GM13976 (cell line): ENCODE measurements at places on chromosomes 4 and X.

DNA sequence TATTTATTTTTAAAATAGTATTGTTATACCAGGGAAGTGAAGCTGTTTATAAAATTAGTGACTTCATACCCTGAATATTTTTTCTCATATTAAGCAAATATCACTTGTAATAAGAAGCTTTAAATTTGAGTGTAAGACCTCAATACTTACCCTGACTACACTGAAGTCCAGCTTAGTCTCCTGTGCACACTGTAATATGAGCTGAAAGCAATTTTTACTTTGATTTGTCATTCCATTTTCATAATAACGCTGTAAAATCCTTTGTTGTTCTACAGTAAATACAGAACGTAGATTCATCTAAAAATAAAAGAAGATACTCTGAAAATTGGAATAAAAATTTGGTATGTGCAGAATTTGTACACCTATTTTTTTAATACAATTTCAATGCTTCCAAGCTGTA lies 27.2 kb downstream of the HDX start:
- DNase-seq, result no peak

DNA sequence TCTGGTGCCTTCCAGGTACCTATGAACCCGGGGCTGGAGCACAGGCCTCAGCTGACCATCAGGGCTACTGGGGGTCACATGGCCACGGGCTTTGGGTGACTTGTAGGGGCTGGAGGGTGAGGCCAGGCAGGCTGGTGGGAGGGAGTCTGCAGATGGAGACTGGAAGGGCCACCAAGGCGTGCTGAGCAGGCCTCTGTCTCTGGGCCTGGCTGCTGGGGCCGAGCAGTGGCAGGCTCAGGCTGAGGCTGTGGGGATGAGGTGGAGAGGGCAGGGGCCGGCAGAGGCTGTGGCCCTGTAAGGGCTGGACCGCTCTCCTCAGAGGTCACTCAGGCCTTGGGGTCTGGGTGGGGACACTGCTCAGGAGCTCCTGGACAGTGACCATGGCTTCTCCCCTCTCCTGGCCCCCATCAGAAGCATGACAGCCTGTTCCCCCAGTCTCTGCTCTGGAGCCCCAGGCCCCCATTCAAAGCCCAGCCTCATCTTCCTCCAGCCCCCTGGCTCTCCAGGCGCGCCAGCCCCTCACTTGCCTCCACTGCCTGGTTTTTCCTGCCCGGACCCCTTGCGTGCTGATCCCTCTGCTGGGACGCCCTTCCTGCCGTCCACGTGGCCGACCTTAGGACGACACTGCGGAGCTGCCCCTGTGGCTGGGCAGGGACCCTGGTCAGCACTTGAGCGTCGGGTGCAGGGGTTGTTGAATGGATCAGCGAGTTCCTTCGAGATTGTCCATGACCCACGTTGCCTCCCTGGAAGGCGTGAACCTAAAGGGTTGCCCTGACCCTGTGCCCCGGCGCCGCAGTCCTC lies 11.1 kb upstream of the NAT8L start:
- DNase-seq, result no peak

- no peak for DNase-seq
These were observed 66.9 kb downstream of the STOX2 start for GRCh38 chr4:183971929-183972490.

GRCh38 chr4:96677499-96677898 lies 837.6 kb downstream of the PDHA2 start:
- no peak for DNase-seq

DNA sequence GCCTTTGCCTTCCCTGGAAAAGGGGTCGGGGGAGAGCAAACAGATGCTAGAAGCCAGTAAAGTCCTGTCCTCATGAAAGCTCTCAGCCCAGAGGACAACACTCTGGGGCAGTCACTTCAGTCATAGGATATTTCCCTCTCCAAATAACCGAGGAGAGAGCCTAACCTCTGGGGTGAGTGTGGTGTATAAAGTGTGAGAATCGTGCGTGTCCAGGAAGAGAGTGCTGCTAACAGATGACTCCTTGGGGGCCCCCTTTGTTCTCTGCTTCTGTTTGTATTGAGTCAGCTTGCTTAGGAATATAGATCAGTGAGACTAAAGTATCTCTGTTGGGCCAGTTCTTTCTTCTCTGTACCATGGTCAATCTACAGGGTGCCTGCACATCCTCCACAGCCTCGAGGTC lies 247.2 kb downstream of the PALLD start:
- no peak for DNase-seq

GRCh38 chrX:78111140-78111931 lies 7.3 kb downstream of the PGK1 start:
- no peak for DNase-seq

DNA sequence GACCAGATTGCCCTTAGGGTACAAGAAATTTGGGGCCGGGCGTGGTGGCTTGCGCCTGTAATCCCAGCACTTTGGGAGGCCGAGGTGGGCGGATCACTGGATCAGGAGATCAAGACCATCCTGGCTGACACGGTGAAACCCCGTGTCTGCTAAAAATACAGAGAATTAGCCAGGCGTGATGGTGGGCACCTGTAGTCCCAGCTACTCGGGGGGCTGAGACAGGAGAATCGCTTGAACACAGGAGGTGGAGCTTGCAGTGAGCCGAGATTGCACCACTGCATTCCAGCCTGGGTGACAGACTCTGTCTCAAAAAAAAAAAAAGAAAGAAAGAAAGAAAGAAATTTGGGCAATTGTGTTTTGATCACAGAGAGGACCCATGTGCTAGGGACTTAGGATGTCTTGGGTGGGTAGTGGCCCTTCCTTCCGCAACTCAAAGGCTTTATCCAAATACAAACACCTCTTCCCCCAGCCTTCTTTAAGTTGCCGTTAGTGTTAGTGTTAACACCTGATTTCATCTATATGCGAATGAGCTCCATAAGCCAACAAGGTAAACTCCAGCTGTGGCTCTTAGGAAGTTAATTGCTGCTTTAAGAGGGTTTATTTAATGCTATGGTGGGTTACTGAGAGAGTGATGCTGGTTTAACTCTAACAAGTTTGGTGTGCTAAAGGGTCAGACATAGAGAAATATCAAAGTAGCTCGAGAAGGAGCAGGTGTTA lies 8.6 kb upstream of the CCDC110 start:
- DNase-seq, result no peak

DNA sequence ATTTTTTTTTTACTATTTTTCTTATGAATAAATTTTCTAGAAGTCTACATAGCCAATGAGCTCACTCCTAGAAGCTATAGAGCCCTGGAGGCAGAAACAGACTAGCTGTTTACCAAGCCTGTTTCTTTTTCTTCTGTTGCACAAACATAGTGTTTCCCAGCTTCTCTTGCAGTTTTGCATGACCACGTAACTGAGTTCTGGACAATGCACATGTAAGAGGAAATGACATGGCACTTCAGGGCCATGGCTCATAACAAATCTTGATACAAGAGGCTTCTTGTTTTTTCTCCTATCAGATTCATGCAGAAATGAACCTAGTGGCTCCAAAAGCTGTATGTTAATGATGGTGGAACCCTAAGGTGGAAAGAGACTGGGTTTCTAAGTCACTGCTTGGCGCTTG lies 127.4 kb downstream of the ZNF330 start:
- no peak for DNase-seq

- no peak for DNase-seq
These were observed 87.7 kb upstream of the MAP3K15 start for GRCh38 chrX:19602866-19603622.

DNA sequence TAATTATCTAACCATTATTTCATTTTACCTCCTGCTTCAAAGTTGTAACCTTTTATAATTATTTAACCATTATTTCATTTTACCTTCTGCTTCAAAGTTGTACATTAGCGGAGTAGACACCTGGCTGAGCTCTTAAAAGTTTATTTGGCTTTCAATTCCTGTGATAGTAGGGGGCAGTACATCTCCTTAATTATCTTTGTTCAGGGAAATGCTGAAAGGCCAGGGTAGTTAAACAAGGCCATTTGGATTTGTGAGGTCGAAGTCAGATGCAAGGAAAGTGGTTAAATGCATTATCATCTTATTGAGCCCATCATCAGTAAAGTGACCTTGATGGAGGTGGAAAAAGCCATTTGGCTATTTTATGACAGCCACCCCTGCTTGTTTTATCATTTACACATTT lies 210.6 kb downstream of the TENM3 start:
- DNase-seq, result no peak

GRCh38 chr4:146469022-146469421 lies 52.7 kb downstream of the SLC10A7 start:
- DNase-seq, result no peak

DNA sequence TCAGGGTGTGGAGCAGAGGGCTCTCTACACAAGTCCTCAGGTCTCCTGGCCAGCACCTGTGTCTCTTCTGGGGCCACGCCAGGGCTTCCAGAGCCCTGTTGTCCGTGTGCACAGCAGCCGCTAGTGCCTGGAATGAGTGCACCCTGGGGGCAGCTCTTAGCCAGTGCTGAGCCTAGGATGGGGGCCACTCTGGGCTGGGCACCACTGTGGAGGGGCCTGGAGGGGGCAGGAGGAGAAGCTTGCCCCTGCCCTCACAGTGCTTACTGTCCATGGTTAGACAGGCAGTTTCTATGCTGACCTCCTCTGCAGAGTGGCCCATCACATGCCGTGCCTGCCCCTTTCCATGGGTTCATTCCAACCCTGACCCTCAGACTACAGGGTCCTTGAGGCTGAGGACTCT lies 42.7 kb upstream of the GRPEL1 start:
- DNase-seq, result no peak

DNA sequence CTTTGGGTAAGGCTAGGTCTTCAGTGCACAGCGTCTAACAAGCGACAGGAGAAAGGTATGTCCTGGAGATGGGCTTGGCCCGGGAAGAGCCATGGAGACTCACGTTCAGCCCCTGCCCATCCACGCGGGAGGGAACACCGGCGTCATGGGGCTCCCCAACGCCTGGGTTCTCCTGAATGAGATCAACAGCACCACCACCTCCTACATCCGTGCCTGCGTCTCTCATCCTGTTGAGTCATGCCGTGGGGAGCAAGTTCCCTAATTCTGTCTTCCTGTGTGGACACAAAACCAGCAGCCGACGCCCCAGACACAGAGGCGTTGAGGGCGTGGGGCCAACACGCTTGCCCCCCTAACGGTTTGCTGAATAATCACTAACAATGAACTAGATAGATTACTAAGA lies 20.1 kb upstream of the IL3RA start:
- no peak for DNase-seq

DNA sequence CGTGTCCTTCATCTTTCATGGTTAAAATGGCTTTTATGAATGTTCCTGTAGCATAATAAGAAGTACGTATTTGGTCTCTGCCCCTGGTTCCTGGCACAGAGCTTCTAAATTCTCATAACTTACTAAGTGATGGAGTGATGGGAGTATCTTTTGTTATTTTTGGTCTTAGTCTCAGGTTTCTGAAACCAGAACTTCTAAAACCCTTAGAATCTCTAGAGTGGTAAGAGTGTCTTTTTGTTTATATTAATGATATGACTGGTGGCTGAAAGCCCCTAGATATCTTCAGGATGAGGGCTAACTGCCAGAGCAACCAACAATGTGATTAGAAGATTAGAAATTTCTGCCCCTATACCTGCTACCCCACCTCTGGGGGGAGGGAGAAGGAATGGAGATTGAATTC lies 45.8 kb upstream of the BBS12 start:
- no peak for DNase-seq

DNA sequence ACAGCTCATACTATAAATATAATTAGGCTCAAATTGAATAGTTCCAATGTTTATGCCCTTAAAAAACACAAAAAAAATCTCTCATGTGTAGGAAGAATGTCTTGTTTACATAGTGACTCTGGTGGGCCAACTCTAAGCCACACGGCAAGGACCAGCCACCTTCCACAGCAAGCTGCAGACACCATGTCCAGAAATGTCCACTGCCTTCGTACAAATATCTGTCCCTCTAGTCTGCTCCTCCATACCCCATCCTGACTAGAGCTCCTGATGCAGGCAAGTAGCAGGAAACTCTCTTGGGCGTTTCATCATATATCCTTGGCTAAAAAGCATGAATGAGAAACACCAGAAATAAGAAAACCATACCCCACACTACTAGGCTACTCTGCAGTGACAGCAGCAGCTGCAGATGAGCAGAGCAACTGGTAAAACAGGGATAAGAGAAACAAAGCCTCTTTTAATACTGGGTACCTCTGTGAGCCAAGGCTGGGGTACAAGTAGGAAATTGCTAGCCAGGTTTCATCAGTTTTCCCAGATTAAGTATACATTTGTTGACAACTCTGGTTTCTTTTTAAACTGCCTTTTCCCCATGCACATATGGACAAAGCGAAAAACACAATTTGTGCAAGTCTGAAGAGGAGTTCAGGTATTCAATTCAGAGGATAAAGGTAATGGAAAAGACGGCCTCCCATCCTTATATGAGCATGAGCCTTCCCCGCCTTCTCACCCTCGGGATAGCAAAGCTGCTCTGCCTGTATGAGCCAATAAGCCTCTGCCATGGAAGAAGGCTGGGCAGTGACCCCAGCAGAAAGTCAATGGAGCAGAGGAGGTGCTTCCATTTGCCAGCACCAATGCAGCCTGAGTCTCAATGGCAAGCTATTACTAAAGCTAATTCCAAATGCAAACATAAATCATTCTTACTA lies 245.4 kb downstream of the DCLK2 start:
- no peak for DNase-seq

DNA sequence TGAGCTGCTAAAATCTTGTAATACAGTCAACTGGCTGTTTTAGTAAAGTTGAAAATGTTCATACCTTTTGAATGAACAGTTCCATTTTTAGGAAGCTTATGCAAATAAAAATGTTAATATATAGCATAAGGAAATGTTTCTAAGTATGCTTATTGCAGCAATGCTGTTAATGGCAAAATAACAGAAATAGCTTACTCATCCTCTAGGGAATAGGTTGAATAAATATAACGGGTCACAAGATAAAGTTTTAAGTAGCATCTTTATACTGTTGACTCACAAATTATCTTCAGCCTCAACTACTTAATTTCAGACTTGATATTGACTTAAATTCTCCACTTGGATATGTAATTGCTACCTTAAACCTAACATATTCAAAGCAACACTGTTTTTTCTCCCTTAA lies 27.7 kb downstream of the HERC3 start:
- DNase-seq, result no peak

DNA sequence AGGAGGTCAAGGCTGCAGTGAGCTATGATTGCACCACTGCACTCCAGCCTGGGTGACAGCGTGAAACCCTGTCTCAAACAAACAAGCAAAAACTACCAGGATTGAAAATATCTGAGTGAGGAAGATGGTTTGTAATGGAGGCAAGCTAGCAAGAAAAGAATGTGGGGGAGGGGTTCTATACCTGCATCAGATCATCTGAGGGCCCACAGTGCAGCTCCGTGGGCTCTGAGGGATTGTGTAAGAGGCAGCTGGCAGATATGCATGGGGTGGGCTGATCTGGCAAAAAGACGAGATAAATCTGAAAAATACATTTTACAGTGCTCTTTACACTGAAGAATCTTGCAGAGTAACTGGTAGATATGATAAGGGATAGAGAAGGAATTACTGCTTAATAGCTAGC lies 28.9 kb upstream of the CHRNA9 start:
- DNase-seq, result no peak

DNA sequence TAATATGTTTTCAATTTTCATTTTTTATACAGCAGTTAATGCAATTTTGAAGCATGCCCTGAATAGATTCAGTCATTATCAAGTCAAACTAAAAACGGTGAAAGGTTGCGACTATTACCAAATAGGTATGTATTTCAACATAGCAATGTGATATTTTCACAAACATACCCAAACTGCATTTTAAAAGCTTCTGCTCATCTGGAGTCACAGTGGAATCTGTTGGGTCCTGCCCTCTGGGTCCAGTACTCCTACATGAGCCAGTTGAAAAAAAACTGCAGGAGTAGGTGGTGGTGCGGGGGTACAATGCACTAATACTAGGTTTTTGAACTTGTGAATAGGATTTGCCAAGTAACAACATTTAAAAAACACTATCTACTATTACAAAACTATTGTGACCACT lies 938 bp downstream of the GPR34 start:
- no peak for DNase-seq

- DNase-seq, result no peak
These were observed 63.8 kb upstream of the GATB start for GRCh38 chr4:151824656-151825055.
